ENCODE measurements at places on chromosomes 7 and 10. TPM values are rescaled to one million over a fixed set of nuclear protein-coding genes. Genes with fewer than 3 reads are reported as not detected.

The BHLHA15 gene
- 10.6 TPM for total RNA-seq

The FBXL13 gene
- total RNA-seq = 3.9 TPM

The GPAM gene
- total RNA-seq = 33.9 TPM

The CD36 gene
- 6.6 TPM for total RNA-seq

The KMT2C gene
- total RNA-seq = 66.9 TPM

The C10orf67 gene
- total RNA-seq = 0.25 TPM

The FAM221A gene
- total RNA-seq = 6.9 TPM

The NPSR1 gene
- not detected for total RNA-seq

The SFRP5 gene
- 1.2 TPM for total RNA-seq

Data from temporal lobe (tissue), 4 donors.